ENCODE measurements at places on chromosomes 16 and 17.

- peak; percentile 85 for DNase-seq
These were observed 147.5 kb upstream of the CIBAR2 start for GRCh38 chr16:85259832-85260167.

DNA sequence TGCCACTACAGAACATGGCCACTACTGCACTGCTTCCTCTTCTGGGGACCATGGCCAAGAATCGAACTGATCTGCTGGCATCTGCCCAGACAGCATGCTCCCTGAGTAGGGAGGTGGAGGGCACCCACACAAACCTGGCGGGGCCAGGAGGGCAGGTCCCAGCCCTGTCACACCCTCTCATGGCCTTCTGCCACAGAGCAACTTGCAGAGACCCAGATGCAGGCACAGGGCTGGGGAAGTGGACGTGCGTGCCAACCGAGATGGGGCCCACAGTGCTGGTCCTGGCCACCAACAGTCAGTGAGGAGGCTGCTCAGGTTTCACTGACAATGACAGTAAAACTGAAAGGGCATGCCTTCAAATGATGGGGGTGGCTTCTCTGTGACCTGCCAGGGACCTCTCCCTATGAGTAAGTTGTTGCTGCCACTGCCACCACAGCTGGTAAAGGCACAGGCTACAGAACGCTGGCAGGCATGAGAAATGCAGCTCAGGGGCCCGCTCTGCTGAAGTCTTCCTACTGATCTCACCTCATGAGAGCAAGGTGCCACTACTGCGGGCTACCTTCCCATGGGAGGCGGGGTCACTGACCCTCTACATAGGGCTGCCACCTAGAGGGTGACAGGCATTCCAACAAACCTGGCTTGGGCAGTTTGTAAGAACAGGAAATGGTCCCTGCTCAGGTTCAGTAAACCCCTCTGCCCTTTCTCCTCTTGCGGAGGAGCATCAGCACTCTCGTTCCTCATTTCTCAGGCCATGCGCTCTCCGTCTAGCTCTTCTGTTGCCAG is 15.5 kb downstream of the HIC1 start:
- DNase-seq: no peak

DNA sequence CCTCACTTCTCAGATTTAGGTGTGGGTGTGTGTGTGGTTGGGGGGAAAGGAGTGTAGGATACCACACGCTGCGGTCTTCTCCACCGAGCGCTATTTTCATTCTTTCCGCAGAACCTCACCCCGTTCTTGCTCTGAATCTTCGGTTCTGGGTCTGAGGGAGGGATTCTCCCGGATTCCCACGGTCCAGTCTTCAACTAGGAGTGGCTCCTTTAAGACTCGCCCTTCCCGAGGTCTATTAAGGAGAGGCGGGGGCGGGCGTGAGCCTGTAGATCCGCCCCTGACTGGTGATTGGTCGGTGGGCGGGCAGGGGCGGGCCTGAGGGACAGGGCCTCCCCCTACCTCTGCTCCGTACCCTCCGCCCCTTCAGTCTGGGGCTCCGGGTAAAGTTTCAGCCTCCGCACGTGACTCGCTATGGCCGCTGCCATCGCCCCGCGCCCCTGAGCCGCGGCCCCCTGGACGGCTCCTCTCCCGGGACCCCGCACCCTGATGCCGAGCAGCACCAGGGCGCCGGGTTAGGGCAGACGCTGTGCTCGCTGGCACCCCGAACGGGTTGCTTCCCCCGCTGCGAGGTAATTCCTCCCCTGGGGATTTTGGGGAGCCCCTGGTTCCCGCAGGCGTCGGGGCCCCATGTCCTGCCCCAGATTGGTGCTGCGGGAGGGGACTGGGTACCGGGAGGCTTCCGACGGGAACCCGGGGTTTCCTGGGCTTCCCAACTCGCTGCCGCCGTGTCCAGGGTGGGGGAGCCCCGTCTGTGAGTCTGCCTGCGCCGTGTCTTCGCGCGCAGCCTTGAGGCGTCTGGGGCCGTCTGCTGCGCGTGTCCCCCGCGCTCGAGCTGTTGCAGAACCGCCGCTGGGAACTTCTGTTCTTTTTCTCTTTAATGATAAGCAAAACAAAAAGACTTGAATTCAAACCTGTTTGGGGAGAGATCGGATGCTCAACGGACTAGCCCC is 9.2 kb downstream of the RARA start:
- DNase-seq: peak; percentile 97

DNA sequence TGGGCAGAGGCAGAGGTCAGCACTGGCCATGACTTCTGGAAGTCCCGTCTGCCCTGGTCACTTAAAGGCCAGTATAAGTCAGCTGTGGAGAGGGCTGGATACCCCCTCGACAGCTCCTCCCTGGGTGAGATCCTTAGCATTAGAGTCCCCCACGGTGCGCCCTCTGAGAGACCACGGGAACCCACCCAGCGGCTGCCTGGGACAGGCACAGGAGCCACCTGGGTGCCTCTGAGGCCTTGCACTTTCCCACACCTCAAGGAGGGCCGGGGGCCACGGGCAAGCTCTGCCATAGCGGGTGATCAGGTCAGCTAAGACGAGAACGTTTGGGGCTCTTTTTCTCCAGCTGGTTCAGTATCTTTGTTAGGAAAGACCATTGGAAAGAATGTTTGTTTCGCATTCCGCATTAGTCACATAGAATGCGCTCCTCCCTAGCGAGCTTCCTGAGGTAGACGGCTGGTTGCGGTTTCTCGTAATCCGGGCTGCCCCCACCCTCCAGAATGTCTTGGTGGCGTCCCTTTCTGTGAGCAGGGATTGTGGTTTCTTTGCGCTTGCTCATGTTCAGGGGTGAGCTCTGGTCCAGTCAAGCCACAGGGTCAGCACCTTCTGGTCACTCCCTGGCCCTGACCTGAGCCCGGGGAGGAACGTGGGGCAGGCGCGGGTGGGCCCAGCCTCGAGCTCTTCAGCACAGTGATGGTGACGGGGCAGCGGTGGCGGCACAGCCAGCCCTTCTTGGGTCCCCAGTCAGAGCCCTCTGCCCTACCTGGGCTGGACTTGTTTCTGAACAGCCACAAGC is 25.2 kb downstream of the NME3 start:
- no peak for DNase-seq

DNA sequence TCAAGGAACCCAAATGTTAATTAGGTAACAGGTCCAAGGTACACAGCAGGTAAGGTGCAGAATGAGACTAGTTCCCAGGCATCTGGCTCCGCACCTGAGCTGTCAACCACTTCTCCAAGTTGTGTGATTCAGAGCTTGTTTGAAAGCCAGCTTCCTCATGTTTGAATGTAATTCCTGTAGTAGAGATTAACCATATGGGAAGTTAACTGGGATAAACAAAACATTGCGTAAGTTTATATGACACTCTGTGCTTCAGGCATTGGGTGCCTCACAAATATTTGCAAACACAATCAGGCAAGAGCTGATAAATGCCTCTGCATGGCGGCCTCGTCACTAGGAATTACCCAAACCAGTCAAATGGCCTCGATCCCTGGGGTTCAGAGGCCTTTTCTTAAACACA is 27.9 kb upstream of the CPHXL start:
- DNase-seq: no peak

DNA sequence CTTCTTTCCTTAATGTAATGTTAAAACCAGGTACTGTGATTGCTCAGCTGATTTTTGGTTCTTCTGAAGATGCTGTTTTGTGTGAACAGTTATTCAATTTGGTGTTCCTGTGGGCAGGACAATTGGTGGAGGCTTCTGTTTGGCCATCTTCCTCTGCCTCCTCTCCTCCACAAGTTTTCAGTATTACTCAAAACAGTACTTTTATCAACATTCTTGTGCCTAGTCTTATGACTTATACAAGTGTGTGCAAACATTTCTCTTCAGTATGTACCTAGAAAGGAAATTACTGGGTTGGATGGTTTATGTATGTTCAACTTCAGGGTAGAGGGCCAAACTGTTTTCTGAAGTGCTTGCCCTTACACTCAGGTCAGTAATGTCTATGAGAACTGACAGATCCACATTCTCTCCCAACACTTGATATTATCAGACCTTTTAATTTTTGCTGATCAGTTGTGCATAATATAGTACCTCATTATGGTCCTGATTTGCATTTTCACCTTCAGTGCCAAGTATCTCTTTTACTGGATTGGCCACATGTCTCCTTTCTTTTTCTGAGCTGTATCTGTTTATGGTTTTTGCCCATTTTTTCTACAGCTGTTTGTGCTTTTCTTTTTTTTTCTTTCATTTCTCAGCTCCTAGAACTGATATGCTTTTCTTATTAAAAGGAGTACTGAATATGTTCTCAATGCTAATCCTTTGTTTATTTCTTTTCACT is 50.9 kb downstream of the ERCC4 start:
- no peak for DNase-seq

GRCh38 chr17:13885550-13885949 is 183.8 kb upstream of the COX10 start:
- DNase-seq: no peak

- DNase-seq: peak; percentile 84
These were observed 628 bp upstream of the BLMH start for GRCh38 chr17:30292286-30292858.

- peak; percentile 89 for DNase-seq
These were observed 3.0 kb downstream of the RHBDF2 start for GRCh38 chr17:76497979-76498875.

- no peak for DNase-seq
These were observed 199.3 kb upstream of the TBX2 start for GRCh38 chr17:61200339-61200715.

DNA sequence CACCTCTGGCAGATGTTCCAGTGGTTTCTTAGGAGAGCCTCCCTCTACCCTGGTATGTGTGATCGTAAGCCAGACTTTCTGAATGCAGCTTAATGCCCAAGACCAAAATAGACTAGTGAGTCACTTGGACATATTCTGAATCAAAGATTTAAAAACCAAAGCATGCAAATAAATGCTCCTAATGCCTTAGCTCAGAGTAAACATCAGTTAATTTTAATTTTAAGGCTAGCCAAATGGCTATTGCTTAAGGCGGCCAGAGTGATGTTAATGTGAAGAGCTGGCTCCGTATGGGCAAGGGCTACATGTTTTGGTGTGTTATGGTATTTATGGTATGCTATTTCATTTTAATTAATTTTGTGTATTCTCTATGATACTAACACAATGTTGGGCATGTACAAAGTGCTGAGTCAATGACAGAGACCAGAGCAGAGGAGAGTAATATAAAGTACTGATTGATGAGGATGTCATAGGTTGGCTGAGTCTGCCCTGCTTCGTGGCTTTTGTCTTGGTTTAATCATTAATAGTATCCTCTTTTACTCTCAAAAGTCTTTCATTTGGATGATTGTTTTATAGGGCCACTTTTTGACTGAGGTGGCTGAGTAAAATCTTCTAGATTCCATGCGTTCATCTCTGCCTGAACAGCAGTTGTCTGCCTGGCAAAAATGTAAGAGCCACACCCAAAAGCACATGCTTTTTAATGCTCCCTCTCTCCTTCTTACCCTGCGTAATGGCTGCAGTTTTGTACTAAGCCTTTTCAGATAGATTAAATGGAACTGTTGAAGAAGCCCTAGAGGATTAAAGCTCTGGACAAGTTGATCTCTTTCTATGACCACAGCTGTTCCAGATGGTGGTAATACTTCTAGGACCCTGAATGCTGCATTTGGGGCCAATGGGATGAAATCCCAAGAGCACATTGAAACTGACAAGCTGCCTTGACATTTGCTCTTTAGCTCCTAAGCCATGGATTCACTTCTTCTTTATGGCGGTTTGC is 59.6 kb downstream of the MAP2K6 start:
- peak; percentile 74 for DNase-seq

- DNase-seq: peak; percentile 73
These were observed 23.2 kb upstream of the CRYM start for GRCh38 chr16:21301168-21301894.

GRCh38 chr17:42127414-42127813 is 4.8 kb downstream of the HSPB9 start:
- no peak for DNase-seq

GRCh38 chr16:75460446-75460845 is 4.0 kb downstream of the TMEM170A start:
- peak; percentile 65 for DNase-seq

DNA sequence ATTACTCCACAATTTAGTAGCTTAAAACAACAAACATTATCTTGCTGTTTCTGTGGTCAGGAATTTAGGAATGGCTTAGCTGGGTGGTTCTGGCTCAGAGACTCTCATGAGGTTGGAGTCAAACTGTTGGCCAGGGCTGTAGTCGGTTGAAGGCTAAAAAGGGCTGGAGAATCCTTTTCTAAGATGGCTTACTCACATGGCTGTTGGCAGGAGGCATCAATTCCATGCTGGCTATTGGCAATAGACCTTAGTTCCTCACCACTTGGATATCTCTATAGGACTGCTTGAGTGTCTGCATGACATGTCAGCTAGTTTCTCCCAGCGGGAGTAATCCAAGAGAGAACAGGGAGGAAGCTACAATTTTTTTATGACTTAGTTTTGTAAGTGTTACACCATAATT is 6.6 kb upstream of the EFCAB13 start:
- no peak for DNase-seq

- no peak for DNase-seq
These were observed 188.5 kb downstream of the LGALS9B start for GRCh38 chr17:20278805-20279204.

GRCh38 chr16:14205666-14206065 is 134.5 kb downstream of the MRTFB start:
- no peak for DNase-seq

- no peak for DNase-seq
These were observed 74.3 kb downstream of the KANSL1 start for GRCh38 chr17:46118964-46119363.

DNA sequence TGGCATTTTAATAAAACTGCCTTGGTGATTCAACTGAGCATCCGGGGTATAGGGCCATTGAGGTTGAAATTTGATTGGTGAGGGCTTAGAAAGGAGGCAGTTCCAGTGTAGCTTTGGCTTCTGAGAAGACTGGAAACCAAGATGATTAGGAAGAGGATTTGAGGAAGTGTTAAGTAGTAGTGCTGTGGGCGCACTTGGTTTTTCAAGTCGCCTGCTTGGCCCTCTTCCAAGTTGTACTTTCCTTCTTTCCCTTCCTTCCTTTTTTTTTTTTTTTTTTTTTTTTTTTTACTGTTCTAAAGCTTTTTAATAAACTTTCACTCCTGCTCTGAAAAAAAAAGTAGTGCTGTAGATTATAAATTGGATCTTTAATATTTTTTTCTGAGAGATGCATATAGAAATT is 320.5 kb downstream of the UTP18 start:
- no peak for DNase-seq

- DNase-seq: no peak
These were observed 345.3 kb upstream of the TNRC6C start for GRCh38 chr17:77613218-77613617.

GRCh38 chr16:87842209-87842869 is 27.0 kb downstream of the SLC7A5 start:
- DNase-seq: no peak

Data from eye (tissue), 1 donor.